NCI-H460 (cell line): ENCODE measurements at places on chromosomes 7 and 10.

GRCh38 chr10:96987842-96988175 lies 155.7 kb downstream of the LCOR start:
- DNase-seq = no peak

DNA sequence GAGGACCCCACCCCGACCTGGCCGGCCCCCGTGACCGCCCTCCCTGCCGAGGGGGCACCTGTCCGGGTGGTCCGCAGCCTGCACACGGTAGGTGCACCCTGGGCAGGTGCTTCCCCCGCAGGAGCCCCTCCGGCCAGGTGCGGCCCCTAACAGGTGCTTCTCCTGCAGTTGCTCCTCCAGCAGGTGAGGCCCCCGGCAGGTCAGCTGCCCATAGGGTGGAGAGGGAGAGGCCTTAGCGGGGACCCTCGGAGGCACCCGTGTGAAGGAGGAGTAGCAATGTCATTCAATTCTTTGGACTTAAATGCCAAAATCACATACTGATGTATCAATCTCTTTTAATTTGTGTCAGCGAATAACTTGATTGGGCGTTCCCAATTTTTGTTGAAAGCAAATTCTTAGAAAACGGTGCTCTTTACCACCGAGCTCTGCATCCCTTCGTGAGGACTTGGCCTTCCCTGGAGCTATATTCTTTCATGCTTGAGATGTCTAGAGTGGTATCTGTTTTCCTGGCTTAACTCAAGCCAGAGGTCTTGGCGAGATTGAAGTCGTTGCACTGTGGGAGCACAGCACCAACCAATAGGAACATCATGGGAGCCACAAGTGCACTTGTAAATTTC lies 738 bp upstream of the NCAPG2 start:
- no peak for DNase-seq

DNA sequence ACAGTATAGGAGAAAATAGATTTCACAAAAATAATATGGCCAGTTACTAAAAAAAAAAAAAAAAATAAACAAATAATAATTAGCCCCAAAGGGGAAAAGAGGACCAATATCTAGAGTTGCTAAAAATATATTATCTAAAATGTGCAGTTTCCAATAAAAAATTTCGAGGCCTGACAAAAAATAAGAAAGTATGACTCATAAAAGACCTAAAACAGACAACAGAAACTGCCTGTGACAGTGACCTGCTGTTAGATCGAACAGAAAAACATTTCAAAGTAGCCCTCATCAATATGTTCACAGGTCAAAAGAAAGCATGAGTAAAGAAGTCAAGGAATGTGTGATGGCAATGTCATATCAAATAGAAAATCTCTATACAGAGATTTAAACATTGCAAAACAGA lies 11.8 kb upstream of the TSPAN12 start:
- DNase-seq = no peak

- DNase-seq = no peak
These were observed 4.9 kb downstream of the CPA4 start for GRCh38 chr7:130297628-130298543.

- no peak for DNase-seq
These were observed 43.4 kb downstream of the BPGM start for GRCh38 chr7:134690016-134690415.

GRCh38 chr7:21938463-21938862 lies 7.2 kb downstream of the CDCA7L start:
- DNase-seq = no peak

DNA sequence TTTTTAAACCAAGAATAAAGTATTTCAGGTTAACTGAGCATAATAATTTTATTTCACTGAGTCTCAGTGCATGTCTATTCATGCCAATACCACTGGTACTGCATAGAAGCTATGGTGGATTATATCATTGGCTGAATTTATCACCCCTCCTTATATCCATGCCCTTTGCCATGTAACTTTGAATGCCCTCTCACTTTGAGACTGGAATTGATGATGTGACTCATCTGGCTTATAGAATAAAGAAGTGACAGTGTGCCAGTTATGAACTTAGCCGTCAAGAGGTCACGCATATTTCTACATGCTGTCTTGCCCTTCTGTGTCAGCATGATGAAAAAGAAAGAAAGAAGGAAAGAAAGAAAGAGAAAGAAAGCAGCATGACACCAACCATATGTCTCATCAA lies 20.7 kb upstream of the ABLIM1 start:
- no peak for DNase-seq

- DNase-seq = no peak
These were observed 64.0 kb downstream of the DLG5 start for GRCh38 chr10:77862595-77862994.

DNA sequence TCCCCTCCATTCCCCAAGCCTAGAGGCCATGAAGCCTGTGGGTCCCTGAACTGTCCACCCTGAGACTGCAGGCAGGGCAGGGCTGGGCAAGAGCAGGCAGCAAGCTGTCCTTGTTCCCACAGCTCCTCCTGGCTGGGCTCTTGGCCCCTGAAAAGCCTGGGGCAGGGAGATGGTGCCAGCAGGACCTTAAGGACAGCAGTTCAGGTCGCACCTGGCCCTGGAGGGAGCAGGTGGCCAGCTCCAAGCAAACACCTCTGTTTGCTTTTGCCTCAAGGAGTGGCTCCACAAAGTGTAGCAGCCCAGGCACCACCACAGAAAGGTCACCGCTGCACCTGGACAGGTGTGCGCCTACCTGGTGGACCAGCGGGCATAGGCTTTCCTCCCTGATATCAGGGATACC lies 5.2 kb downstream of the RET start:
- DNase-seq = no peak

DNA sequence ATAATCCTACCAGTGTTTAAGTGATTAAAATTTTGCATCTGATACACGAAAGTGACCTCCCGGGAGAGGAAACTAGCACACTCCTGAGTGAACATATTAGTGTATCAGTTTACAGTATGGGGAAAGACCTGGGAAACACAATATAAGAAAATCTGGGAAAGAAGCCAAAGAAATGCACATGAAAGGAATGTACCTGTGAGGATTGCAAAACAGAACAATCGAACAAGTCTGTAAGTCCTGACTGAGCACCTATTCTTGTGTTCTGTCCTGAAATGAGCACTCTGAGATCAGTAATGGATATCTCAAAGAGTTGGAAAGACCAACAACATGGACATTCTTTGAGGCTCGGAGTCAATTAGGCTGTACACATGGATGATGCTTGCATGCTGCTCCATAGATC lies 554.7 kb downstream of the SORCS3 start:
- no peak for DNase-seq

DNA sequence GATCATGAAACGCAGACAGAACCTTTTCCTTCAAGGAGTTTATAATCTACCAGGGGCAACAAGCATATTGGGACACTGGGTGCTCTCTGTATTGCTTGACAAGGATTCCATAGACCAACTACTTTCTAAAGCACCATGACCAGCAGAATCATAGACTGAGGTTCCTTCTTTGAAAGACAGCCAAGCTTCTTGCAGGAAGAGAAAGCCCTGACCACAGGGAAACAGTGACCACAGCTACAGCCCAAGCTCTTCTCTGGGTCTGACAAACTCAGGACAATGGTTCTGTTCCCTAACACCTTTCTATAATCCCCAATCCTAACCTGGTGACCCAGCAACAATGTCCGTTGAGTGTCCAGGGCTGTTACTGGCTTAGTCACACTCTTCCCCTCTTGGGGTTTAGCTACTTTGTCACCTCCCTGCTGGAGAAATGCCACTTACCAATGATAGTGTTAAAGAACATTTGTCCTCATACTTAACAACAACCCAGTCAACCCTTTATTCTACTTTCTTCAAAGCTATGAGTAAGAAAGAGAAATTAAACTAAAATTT lies 155.7 kb downstream of the JAZF1 start:
- DNase-seq = no peak

GRCh38 chr10:4639960-4640359 lies 186.0 kb upstream of the AKR1E2 start:
- DNase-seq = no peak

DNA sequence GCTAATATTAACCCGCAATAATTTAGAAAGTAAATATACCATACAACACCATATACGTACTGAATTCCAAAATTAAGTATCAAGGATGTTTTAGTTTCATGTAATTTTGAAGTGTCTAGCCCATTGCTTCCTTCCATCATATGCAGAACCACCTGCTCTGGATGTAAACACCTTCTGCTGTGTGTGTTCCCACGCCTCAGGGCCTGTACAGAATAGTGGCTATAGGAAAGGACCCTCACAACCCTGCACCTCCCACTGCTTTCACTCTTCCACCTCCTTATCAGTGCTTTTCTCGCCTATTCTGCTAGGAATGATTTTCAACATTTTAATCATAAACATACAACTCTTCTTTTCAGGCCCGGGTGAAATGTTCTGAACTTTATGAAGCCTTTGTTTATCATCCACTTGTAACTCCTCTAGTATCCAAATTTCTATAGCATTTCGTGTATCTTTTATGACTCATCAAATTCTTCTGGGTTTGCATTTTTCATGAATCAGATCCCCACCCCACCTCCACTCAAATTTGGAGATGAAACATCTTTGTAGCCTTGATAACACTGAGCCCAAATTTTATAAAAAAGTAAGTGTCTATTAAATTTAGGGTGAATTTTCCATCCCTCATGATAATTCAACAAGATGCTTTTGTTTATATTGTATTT lies 1106.8 kb upstream of the C7orf33 start:
- DNase-seq = no peak

- no peak for DNase-seq
These were observed 242.5 kb downstream of the REEP3 start for GRCh38 chr10:63763744-63764143.

DNA sequence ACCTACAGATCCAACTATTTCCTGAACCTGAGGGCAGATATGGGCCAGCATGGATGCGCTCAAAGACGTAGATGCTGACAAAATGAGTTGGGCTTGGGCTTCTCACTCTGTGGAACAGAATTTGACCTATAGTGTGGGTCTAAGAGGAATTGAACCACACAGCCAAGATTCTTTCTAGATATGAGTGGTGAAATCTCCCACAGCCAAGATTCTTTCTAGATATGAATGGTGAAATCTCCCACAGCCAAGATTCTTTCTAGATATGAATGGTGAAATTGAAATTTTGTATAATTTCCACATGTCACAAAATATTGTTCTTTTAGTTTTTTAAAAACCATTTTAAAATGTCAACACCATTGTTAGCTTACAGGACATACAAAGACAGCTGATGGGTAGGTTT lies 215.4 kb upstream of the LRGUK start:
- no peak for DNase-seq

DNA sequence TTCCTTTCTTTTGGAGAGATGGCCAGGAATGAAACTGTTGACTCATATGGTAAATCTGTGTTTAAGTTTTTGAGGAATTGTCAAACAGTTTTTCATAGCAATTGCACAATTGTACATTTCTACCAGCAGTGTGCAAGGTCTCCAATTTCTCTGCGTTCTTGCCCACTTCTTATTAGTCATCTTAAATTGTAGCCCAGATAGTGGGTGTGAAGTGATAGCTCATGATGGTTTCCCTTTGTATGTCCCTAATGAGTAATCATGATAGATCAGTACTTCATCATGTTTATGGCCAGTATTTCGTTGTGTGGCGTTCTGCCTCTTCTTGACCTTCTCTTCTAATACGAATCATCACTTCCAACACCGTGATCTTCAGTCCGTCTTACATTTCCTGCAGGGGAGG lies 136.3 kb downstream of the DOCK1 start:
- DNase-seq = no peak

DNA sequence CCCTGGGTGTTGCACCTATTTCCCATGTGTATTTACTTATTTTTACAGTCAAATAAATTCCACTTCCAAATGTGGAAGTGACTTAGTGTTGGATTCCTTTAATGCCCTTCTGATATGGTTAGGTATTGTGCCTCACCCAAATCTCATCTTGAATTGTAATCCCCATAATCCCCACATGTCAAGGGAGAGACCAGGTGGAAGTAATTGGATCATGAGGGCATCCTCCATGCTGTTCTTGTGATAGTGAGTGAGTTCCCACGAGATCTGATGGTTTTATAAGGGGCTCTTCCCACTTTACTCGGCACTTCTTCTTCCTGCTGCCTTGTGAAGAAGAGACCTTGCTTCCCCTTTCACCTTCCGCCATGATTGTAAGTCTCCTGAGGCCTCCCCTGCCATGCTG lies 136.9 kb downstream of the SNX10 start:
- no peak for DNase-seq

DNA sequence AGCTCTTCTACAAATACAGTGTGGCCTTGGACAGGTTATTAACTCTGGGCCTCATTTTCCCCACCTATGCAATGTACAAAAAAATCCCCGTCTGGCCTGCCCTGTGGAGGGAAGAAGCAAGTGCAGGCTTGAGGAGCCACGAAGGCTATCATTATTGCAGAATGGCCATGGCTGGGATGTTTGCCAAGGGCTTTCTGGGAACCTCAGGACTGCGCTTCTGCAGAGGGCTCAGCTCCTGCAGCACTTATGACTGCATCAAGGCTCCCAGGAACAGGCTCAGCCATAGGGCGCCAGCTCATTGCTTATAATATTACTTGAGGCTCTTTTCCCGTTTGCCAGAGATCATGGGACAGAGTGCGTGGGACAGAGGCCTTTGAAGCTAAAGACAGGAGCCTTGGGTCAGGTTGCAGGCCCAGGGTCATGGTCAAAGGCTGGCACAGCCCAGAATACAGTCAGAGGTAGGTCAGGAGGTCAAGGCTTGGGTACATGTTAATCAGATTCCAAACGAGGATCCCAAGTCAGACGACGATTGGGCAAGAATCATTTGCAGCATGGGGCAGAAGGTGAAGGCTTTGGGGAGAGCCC lies 20.6 kb upstream of the C10orf105 start:
- DNase-seq = no peak

DNA sequence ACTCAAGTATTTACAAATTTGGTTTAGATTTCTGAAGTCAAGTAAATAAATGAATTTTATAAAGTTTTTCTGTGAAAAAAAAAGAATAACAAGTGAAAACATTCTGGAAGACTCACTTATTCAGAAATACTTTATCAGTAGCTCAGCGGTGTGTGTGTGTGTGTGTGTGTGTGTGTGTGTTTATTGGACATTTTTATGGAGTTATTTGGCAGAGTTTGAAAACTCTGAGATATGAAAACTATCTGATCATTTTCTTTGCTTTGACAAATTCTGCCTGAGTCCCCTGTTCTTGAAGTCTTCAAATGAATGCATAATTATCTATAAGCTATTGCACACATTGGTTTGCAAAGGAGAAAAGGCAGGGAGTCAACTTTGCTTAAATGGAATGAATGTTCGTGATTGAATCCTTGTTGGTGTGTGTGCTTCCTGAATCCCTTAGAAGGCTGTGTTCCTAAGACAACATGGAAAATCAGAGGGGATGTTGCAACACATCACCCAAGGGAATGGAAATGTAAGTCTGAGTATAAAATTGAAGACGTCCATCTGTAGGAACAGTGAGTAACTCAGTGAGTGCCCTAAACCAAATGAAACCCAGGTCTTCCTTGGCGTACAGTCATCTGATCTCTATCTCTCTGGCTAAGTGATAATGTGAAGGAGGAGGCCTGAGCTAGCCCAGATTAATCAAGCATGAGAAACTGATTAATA lies 160.9 kb downstream of the REEP3 start:
- no peak for DNase-seq
